ENCODE measurements at places on chromosomes 13 and 19.

DNA sequence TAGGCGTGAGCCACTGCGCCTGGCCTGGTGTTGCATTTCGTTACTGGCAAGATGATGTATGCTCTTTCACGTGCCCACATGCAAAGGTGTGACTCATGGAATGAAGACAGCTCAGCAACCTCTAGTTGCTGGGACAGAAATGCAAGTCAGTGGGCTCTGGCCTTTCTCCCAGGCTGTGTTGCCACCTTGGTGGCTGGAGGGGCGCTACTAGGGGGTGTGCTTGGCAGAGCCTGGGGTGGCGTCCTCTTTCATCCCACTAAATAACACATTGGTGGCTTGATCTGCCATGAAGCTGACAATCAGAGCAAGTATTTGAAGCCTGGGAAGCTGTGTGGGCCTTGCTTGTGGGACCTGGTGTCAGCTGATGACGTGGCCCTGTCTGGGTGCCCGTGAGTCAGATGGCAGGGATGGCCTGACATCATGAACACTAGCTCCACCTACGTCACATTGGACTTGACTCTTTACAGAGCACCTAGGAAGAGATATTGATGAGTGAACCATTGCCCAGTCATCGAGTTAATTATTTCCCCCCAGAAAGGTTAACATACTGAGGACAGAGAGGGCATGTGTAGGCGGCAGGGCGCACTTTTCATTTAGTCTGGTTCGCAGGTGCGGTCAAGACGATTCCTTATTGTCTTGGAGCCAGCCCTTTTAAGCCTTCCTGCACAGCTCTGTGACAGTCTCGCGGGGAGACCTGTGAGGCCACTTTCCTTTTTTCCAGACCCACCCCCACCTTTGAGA lies 154.2 kb downstream of the TM9SF2 start:
- DNase-seq, result peak; percentile 89

DNA sequence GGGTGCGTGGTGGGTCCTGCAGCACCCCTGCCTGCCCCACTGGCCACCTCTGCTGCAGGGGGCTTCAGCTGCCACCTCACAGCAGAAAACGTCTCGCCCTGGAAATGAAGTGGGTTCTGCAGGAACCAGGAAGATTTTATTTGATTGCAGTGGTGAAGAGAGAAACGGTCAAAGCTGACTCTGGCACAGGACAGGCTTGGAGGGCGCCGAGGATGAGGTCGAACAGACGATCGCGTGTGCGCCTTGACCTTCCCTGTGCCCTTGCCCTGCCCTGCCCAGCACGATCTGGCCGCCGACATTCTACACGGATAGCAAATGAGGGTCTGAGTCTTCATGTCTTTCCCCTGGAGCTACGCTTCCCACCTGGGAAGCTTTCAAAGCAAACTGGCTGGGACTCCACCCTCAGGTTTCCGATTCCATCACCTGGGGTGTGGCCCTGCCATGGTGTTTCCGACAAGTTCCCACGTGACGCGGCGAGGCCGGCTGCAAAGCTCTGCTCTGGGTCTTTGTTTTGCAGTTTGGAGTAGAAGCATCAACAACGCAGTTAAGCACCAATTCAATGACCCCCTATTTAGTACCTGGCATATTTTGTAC lies 50.3 kb upstream of the TUBGCP3 start:
- DNase-seq, result no peak

GRCh38 chr19:8610041-8610935 lies at the start of gene ADAMTS10:
Gene ADAMTS10 (minus strand): TSS chr19:8610715. CDS start chr19:8605710, 5,005 bp downstream.
- DNase-seq, result peak; percentile 62

DNA sequence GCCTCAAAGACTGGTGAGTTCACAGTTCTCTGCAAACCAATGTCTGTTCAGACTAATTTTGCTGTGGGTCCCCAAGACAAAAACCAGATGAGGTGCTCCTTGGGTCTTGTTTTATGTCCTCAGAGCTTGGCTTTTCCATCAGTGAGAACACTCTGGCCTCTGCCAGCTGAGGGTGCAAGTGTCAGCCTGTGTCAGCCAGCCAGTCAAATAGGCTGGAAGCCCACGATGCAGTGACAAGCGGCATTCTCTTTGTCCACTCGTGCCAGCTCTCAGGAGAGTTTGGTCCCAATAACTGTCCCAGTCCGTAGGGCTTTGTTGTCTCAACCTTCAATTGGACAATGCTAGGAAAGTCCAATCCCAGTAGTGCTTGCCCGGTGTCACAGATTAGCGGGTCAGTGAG lies 9.4 kb upstream of the AKT2 start:
- no peak for DNase-seq

All from GM23248 (cell line).